ENCODE measurements at places on chromosomes 3 and 15.

DNA sequence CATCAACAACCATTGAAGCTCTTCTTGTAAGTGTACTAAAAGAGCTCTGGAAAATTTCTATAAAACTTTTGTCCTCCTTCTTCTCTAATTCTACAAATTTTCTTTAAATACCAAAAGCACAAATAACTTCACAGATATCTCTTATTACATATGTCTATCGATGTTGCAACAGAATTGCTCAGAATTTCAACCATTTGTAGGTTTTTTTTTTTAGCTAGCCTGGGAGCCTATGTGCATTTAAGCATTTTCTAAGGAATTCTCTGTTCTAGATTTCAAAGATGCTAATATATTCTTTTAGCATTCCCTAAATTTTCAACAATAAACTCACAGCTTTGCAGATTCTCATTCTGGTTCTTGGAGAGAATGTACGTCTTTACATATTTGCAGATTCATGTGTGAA is 774.3 kb upstream of the NR2F2 start:
- no peak for DNase-seq

DNA sequence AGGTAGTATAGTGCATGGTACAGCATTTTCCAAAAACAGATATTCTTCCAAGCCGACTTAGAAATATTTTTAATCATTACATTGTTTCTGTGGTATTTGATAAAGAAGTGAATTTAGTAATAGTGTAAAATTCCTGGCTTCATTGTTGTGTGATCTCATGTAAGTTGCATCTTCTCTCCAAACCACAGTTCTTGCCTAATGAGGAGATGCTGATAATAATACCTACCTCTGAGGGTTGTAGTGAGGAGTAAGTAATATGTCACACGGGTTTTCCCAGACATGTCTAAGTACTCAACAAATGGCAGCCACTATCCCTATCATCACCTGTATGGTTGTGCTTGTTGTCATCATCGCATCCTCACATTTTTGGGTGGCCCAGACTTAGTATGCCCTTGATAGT is 167.3 kb downstream of the SLCO3A1 start:
- no peak for DNase-seq

- DNase-seq: no peak
These were observed 12.4 kb upstream of the IREB2 start for GRCh38 chr15:78425643-78426042.

GRCh38 chr3:195616681-195617080 is 32.9 kb upstream of the APOD start:
- no peak for DNase-seq

DNA sequence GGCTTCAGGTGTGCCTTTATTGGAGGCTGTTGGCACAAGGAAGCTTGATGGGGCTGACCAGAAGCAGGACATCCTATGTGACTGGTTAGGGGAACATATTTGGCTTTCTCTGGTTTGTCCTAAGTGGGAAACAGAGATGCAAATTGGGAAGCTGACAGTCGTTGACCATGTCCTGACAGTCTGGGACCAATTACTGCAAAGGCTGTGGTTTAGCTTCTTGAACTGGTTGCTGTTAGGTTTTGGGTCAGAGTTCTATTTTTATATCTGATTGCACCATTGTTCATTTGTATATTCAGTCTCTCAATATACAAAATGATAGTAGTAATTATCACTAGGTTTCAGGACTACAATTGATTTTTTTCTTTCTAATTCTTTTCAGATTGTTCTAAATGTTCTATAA is 36.8 kb downstream of the SNTN start:
- no peak for DNase-seq

DNA sequence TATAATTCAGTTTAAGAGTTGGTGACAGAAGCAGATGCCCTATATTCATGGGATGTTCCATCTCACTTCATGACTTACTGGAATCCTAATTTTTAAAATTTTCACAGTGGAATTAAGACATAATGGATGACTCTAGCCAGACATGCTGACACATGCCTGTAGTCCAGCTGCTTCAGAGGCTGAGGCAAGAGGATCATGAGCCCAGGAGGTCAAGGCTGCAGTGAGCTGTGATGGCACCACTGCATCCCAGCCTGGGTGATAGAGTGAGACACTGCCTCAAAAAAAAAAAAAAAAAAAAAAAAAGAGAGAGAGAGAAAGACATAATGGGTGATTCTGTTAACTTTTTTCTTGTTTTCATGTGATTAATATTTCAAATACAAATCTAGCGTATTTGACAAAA is 123.6 kb downstream of the KLHL25 start:
- no peak for DNase-seq

- DNase-seq: no peak
These were observed 23.0 kb downstream of the CMTM7 start for GRCh38 chr3:32414522-32415202.

DNA sequence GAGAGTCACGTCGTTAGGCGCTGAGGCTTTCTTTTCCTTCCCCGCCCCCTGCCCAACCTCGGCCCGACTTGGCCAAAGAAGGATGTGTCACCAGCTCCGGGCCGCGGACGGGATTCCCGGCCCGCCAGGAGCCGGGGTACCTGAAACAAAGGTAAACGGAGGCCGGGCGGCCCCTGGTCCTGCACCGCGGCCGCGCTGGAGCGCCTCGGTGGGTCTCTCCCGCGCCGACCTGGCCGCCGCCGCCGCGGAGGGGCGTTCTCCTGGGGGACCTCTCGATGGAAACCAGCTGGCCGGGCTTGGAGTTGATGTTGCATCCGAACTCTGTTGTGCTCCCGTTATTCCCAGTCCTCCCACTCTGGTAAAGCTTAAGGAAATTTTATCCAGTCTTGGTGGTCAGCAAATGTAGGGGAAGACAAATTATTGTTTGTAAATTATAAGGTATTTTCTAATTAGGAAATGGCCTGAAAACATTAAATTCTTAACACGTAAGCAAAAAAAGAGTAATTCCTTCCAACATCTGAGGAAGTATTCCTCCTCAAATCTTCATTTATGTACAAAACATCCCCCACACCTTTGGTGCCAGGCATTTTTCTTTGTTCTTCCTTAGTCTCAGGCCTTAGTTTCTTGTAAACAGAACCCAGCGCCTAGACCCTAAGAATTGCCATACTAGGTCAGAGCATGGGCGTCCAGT is 888 bp downstream of the PPP2R3A start:
- no peak for DNase-seq

DNA sequence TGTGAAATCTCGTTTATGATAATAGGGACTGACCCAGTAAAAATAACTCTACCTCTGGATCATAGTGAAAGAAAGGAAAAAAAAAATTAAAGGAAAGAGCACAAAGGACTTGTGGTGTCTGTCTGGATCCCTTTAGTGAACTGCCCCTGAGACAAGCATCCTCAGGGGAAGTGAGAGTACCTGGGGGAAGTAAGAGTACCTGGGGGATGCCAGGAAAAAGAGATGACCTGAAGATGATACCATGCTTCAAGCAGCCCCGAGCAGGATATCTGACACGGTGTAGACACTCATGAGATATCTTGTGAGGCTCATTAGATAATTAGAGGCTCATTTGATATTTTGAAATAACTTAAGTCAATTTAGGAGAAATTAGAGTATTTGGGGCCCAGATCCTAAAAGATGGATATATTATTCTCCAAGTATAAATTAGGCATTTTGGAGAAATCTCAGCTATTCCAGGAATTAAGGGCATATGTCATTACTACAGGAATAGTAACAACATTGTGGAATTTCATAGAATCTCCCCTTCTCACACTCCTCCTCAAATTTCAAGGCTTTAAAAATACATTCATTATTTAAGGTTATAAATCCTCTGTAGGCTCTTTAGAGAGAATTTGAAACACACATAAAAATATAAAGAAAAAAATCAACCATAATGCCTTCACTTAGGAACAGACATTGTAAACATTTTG is 36.3 kb upstream of the PSMD6 start:
- no peak for DNase-seq

DNA sequence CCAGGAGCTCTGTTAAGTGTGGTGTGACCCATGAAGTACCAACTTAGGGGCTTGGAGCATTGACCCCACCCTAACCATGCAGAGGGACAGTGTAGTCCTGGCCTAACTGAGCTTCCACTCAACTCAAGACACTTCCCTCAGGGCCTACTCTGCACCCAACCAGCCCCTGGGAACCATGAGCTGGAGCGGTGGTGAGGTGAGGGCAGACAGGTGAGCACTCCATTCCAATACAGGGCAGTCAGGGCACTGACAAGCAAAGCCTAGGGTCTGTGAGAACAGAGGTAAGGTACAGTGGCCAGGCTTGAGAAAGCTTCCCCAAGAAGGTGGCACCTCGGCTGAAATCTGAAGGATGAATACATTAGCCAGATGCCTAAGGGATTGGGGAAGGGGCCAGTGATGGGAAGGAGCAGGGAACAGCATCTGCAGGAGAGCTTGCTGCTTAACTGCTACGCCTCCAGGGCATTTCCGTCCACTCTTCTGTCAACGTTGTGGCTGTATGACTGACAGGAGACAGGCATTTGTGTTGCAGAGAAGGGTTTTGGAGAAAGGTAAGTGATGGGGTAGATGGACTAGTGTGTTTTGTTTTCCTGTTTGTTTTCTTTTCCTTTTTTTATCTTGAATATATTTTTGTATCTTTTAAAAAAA is 243.5 kb upstream of the TRIM42 start:
- no peak for DNase-seq

DNA sequence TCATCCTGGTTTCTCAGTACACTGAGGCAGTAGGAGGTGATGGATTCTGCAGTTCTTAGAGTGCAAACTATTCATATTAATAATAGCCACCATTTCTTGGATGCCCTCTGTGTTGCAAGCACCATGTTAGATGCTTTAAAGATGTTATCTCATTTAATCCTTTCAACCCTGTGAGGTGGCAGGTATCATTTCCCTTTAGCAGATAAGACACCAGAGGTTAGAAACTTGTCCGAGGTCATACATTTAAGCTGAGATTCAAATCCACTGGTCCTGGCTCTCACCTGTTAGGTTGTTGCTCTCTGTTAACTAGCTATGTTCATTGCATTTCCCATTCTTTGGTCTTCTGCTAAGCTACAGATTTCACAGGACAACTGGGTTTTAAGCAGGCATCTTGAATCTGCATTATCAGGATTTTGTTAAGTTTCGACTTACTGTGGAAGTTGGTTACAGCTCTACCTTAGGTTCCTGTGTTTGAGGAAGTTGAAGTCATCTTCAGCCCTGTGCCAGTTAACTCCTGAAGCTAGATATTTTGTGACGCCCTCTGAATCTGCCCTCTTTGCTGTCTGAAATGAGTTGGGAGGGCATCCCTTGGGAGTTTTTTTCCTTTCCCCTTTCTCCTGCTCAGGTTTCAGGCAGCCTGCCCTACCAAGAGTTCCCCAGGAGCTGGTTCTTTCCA is 6.4 kb downstream of the PDE8A start:
- no peak for DNase-seq

- DNase-seq: no peak
These were observed 64.1 kb downstream of the CCR1 start for GRCh38 chr3:46143951-46144473.

GRCh38 chr15:34753236-34753894 is 1.4 kb downstream of the GJD2 start:
- DNase-seq: no peak

DNA sequence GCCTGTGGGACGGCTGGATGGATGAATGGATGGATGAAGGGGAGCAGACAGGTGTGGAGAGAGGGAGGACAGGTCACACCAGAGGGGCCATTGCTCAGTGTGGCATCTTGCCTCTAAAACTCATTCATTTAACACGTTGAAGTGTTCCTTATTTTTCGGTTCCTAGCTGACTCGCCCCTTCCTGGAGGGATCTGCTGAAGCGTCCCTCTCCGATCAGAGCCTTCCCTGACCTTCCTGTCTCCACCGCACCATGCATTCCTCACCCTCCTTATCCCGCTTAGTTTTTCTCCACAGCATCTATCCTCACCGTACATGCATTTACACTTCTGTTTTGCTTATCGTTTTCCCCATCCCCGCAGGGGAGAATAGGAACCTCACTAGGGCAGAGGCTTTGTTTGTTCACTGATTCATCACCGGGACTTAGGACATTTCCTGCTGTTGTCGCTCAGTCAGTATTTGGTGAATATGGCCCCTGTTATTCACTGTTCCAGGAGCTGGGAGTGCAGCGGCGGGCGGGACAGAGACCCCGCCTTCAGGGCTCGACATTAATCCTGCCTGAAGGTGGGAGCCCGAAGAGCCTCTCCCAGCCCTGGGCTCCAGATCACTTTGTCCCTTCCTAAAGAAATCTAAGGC is 32.0 kb downstream of the FOXL2 start:
- DNase-seq: no peak

DNA sequence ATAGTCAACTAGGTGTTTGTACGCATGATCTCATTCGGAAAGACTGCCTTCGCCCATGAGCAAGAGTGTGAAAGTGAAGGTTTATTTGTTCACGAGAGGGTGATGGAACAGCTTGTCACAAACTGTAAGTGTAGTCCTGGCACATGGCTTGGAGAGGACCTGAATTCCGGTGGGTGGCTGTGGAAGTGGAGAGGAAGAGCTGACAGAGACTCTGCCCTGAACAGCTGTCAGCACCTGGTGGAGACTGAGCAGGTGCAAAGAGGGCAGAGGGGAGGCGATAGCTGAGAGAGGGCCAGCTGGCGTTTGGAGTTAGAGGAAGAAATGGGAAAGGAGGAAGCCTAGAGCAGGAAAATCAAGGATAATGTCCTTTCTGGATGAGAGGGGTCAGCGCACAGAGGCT is 155.7 kb downstream of the EEFSEC start:
- DNase-seq: no peak

- DNase-seq: peak; percentile 21
These were observed 24.3 kb downstream of the NXPE3 start for GRCh38 chr3:101803173-101803782.

- DNase-seq: no peak
These were observed 312.4 kb downstream of the RSL24D1 start for GRCh38 chr15:54884312-54884711.

DNA sequence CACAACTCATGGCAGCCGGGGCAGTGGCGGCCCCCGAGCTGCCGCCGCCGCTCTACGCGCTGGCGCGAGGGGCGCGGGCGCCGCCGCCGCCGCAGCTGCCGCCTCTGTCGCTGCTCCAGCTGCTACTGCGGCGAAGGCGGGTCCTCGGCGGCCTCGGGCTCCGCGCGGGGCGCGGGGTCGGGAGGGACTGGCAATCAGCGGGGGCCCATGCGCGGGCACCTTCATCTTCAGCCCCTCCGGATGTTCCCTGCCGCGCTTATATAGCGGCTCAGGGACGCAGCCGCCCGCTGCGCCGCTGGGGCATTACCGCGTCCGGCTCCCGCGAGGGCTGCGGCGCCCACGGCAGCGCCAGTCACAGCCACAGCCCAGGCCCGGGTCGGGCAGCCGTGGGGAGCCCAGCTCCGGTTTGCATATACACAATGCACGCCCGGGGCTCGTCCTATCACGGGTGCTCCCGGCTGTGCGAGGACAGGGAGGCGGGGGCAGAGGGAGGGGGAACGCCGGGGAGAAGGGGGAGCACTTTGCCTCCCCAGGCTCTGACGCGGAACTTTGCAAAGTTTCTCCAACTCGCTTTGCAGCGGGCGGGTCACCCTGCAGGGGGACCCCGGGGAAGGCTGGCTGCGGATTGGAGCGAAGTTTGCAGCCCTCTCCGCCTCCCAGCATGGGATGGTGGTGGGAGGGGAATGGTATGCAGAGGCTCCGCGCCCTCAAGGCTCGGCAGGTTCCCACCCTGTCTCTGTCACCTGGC is at the start of gene VGLL3:
TSS of gene VGLL3 (minus strand) at position 416 of the 748 bp plus-strand sequence. CDS start at position 10, 406 bp downstream.
- no peak for DNase-seq

GRCh38 chr3:143360244-143360643 is 240.7 kb downstream of the CHST2 start:
- no peak for DNase-seq
